ENCODE measurements at places on chromosomes 7 and 10.

DNA sequence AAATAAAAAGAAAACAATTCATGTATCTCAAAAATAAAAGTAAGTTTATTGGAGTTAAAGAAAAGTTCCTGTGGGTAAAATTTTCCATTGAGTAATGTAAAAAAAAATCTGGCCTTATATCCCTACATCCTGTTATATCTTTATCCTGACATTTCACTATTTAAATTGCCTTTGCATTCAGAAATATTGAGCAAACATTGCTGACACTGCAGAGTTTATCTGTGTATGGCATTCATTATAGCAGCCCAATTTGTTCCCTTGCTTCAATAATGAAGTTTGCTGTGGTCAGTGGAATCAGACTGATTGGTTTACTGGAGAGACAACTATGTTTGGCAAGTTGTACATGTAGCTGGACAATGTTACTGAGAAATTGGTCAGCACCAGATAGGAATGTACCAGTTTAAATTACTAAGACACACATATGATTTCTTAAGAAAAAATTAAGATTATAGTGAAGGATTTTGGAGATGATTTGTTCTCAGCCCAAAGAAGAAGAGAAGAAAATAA is 271.7 kb downstream of the ANKRD7 start:
- DNase-seq, result no peak

DNA sequence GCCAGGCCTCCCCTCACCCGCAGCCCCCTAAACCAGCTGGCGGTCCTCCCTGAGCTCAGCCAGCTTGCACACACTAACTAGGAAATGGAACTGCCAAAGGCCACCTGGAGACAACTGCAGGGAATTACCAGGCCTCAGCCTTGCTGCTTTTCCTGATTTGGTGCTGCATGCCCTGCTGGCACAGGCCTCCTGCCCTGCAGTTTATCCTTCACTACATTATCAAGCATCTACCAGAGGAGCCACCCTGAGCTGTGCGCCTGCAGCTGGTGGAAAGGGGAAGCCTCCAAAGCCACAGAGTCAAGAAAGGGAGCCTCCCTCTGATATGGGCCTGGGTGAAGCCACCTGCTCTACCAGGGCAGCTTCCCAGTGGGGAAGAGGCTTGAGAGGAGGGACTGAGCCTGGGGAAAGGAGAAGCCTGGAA is 139.8 kb downstream of the GRID1 start:
- no peak for DNase-seq

DNA sequence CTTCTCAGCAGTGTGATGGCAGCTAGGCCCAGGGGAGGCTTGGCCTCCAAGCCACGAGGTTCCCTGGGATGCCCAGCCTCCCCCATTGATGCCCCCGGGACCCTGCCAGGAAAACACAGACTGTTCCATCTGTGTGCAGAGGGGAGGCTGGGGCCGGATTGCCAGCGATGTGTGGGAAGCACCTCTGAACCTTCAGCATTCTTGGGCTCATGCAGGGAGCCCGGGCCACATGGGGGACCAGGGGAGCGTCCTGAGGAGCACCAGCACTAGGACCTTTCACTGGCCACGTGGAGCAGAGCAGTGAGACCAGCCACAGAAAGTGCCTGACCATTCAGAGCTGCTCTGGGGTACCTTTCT is 2.6 kb downstream of the IMPDH1 start:
- DNase-seq, result no peak

DNA sequence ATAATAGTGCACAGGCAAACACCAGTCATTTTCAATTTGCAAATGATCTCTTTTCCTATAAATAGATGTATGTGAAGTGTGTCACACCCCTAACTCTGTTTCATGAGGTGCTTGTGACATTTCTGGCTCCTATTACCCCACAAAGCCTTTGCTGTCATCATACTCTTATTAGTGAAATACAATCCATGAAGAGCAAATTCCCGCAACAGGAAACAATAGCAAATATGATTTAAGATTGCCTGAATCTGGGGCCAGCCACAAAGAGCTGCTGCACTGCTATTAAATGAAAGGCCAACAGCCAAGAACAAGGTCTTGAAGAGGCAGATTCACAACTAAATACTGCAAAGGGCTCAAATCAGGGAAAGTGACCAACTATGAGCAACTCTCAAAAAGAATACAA is 96.3 kb upstream of the CAV2 start:
- DNase-seq, result no peak

DNA sequence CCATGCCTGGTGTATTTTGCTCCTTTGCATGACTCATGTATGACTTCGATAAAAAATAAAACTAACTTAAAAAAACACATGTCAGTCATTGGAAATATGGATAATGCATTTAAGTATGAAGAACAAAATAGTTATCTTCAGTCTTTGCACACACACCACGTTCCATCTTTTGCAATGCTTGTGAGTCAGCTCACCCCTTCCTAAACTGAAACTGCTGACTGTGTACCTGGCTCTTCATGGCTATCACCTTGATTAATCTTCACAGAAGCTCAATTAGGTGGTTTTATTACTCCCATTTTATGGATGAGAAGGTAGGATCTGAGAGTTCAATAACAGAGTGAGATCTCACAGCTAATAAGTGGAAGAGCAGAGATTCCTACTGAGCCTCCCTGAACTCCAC is 79.5 kb downstream of the CARD11 start:
- no peak for DNase-seq

- DNase-seq, result no peak
Measured at GRCh38 chr10:69483963-69484362, 32.7 kb downstream of the TSPAN15 start.

DNA sequence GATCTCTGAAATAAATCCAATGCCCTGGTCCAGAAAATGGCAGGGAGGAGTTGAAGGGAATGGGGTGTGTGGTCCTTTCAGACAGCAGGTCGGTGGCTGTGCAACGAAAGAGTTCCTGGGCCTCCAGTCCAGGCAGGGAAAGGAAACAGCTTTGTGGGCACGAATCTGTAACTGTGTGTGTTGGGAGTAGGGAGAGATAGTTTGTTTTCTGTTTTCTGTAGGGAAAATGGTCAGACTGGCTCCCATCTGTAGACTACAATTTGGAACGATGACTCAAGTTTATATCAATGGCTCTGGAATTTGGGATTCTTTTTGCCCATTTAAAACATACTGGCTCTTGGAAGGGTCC is 2.6 kb upstream of the HOXA9 start:
- no peak for DNase-seq

DNA sequence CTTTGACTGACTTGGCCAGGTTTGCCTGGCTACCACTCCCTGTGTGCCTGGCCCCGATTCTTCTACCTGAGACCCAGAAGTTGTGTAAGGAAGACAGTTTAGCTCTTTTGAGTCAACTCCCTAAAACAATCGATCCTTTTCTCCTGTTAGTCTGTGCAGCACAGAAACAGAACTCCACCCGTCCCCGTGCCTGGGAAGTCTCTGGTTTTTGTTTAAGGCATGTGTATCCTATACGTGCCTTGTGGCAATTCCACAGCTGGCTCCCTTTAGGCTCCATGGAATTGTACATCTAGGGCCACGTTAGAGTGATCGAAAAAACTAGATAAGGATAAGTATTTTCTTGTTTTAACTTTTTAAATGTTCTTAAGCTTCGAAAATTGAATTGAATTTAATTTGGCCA is 131.6 kb downstream of the BICC1 start:
- no peak for DNase-seq

DNA sequence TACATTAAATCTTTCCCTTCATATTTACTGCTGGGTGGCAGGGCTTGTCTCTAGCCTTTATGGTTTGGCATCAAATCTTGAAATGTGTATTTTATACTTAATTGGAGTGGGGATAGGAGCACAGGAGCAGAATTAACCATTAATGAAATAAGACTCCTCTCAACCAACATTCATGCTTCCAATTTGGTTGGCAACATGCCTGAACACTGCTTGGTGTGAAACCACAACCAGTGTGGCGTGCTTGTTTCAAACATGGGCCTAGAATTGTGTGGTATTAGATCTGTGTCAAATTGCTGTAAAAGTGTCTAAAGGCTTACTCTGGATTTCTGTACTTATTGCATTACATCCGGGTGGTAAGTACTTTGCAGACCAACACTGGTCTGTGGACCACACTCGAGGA is 25.1 kb upstream of the VPS41 start:
- DNase-seq, result no peak

DNA sequence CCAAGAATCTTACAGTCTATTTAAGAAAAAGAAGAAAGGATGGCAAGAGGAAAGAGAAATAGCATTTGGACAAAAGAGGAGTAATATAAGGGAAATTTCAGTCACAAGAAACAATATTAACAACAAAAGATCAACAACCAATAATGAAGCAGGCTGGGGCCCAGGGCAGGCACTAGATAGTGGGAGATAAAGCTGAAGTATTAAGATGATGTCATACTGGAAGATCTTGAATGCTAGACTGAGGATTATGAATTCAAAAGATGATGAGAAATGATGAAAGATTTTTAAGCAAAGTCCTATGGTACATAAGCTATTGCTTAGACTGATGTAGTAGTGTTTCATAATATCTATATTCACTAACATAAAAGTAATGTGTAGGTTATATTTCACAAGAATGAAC is 51.8 kb upstream of the SPOCK2 start:
- DNase-seq, result no peak

GRCh38 chr7:38052786-38053185 is 125.3 kb upstream of the STARD3NL start:
- DNase-seq, result no peak

DNA sequence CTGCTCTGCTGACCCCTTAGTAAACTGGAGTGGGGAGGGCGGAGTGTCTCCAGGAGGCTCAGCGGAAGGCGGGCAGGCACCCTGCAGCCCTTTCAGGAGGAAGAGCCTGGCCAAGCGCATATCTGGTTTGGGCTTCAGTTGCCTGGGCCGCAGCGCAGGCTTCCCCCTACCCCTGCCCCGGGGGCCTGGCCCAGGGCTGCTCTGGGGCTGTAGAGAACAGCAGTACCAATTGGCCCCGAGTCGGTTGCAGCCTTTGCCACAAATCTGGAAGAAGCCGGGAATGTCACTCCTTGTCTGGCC is 28.1 kb upstream of the JAKMIP3 start:
- DNase-seq, result no peak

DNA sequence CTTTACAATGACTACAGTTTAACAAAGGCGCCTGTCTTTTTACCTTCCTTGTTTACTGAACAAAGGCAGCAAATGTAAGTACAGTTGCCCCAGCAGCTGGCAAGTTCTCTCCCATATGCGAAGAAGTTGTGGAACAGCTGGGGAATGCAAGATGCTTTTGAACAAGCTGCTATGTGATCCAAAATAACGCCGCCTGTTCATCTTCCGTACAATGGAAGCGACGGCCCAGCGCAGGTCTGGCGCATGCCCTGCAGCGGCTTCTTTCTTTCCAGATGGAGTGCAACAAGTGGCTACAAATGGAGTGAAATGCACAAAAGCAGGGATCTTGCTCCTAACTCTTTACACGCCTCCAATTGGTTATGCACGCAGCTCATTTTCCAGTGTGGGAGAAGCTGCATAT is 97.0 kb upstream of the SVIL start:
- no peak for DNase-seq

DNA sequence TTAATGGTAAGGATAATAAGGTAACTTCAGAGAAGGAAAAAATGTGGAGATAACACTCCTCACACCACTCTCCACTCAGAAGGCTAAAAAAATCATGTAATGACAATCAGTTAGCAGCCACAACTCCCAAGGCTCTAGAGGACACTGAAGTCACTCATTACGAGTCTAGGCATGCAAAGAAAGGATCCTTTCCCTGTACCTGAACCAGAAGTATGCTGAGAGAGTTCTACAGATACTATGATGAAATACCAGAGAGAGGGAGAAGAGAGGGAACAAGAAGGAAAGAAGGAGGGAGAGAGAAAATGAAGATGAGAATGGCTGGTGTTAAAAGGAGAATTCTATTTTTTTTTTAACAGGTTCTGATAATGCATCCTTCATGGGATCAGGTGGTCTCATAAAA is 224.3 kb upstream of the PLXNA4 start:
- no peak for DNase-seq

GRCh38 chr10:5555881-5556280 is 31.1 kb downstream of the CALML3 start:
- DNase-seq, result no peak

DNA sequence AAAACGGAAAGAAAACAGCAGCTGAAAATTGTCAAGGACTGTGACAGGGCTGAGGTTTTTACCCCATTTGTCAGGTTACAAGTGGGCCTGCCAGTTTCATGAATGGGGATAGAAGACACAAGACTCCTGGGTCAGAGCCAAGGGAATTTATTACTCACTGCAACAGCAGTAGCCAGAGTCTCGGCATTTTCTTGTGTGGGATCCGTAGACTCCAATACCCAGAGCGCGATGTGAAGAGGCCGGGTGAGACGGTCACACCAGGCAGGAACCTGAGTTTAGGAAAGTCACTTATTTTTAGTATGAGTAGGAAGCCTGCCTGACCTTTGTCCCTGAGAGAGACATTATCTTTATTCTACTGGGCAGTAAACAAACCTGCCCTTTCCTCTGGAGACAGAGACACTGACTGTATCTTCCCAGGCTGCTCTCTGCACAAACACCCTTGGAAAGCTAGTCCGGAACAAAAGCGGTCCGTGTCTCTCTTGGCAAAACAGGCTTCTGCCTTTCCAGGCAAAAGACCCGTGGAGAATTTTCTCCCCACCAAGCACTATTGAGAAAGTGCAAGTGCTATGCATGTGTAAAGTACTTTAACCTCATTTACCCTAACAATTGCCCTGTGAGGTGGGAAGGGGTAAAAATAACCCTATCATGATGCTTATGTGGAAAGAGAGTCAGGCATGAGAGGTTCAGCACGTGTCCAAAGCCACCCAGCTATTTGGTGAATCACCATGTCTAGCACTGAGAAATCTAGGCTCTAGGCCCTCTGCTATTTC is 58.4 kb downstream of the JCAD start:
- no peak for DNase-seq

DNA sequence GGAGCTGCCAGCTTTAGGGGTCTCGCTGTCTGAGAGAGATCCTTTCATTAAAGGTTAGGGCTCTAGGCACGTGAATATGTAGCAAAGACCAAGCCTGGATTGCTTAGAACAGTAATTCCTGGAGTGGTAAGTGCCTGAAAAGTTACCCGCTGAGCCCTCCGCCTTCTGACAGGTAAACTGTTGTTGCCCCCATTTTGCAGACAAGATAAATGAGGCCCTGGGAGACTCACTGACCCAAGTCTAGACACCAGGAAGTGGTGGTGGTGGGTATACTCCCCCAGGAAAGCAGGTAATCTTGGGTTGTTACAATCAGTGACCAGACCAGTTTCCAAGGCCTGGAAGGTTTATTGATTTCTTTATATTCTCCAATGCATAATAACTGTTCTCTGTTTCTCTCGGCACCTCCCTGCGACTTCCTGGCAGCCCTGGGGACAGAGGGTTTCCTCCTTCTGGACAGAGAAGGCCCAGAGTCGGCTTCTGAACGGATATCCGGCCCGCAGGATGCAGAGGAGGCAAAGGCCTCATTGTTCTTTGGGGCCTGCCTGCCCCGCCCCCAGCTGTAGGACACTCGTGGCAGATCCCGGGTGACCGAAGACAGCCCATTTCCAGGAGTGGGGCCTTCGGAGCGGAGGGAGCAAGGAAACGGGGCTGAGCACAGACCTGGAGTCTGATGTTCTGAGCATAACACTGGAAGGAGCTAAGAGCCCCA is 1.3 kb upstream of the GRK5 start:
- no peak for DNase-seq

DNA sequence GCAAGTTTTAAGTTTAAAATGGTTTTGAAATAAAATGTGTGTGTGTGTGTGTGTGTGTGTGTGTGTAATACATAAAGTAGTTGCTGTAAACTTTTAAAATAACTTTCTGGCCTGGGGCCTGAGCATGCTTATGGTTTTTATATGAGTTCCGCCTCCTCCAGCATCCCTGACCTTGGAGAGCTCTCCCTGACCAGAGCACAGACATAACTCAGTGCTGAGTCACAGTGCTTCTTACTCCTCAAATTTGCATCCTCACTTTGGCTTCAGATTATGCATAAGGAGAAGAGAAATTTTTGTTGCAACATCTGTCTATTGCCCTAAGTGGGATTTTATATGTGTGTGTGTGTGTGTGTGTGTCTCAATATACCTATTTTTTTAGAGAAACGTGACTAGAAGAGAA is 200.8 kb downstream of the ELMO1 start:
- DNase-seq, result no peak
